NCI-H2081 (cell line): ENCODE measurements at places on chromosomes 3 and 15.

DNA sequence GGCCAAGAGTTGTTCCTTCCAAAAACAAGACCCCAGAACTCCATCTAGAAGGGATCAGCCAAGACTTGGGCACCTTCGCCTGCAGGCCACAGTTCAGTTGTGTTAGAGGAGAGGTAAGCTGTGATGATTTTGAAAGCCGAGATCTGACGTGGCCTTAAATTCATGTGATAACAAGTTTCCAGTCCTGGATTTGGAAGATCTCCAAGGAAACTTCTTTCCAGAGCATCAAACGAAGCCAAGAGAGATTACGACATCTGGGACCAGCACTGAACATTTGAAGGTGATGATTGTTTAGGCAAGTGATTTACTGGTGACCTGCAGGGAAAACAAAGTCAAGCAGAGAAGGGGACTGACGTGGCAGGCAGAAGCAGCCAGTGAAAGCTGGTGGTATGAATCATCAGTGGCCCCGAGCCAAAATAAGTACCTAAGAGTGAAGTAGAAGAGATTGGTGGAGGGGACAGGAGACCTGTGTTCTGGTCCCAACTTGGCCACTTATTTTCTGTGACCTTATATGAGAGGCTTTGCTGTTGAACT, 339.0 kb upstream of the PROK2 start:
- no peak for DNase-seq

DNA sequence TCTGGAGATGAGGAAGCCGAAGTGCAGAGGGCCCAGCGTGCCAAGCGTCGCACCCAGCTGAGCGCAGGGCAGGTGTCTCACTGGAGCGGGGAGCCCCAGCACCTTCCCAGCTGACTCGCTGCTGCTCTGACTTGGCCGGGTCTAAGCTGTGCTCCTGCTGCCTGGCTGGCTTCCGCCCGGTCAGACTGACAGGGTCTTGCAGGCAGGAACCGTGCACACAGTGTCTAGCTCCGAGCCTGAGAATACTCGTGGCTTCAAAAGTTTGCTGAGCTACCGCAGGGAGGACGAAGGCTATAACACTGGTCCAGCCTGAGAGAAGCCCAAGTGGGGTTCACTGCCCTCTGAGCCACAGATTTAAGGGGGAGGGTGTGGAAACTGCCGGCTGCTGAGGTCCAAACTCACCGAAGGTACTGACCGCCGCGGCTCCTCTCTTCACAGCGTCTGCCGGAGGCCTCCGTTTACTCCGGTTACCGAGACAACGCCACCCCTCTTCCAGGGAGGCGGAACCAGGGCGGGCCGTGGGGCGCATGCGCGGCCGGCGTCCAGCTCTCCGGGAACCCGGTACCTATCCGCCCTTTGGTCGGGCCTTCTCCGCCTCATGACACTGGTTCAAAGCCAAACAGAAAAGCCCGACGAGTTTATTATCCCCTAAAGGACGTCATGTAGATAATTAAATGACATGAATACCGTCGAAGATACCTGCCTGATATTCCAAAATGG, at the start of gene CFAP44:
TSS of gene CFAP44 (minus strand) at position 443 of the 720 bp plus-strand sequence. CDS start 7,829 bp downstream, outside the sequence.
- DNase-seq, result no peak

GRCh38 chr3:167776066-167776685, 40.7 kb downstream of the SERPINI1 start:
- peak; percentile 15 for DNase-seq

- DNase-seq, result no peak
Observed at GRCh38 chr3:71152039-71152891, 431.3 kb downstream of the FOXP1 start.

- no peak for DNase-seq
Observed at GRCh38 chr15:63729115-63729884, 104.4 kb downstream of the HERC1 start.

GRCh38 chr15:70036585-70037291, 61.0 kb downstream of the TLE3 start:
- no peak for DNase-seq

DNA sequence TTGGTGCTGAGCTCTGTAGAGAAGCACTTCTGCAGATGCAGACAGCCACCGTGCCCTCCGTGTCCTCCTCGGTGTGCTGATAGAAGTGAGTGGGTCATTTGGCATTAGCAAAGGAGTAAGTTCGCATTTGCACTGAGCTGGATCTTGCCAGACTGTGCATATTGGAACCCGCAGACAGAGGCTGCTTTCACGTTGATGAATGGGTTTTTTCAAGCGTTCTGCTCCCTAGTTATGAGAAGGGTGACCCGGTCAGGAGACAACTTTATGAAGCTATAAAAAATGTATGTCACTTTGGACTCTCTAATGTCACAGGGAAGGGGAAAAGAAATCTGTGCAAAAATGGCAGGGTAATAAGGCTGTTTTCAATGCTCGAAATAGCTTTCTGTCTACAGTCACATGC, 739.4 kb downstream of the MCTP2 start:
- no peak for DNase-seq

GRCh38 chr15:20351448-20351971, 190.1 kb downstream of the GOLGA6L6 start:
- no peak for DNase-seq

DNA sequence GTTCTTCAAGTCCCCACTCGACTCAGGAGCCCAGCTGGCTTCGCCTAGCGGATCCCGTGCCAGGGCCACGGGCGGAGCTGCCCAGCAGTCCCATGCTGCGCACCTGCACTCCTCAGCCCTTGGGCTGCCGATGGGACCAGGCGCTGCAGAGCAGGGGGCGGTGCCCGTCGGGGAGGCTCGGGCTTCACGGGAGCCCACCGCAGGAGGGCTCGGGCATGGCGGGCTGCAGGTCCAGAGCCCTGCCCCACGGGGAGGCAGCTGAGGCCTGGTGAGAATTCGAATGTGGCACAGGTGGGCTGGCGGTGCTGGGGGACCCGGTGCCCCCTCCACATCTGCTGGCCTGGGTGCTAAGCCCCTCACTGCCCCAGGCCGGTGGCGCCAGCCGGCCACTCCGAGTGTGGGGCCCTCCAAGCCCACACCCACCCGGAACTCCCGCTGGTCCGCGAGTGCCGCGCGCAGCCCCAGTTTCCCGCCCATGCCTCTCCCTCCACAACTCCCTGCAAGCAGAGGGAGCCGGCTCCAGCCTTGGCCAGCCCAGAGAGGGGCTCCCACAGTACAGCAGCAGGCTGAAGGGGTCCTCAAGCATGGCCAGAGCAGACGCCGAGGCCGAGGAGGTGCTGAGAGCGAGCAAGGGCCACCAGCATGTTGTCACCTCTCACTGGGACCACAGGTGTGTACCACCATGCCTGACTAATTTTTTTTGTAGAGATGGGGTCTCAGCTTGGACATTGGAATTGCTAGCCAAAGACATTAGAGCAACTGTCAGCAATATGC, 17.0 kb downstream of the RAB7A start:
- no peak for DNase-seq

DNA sequence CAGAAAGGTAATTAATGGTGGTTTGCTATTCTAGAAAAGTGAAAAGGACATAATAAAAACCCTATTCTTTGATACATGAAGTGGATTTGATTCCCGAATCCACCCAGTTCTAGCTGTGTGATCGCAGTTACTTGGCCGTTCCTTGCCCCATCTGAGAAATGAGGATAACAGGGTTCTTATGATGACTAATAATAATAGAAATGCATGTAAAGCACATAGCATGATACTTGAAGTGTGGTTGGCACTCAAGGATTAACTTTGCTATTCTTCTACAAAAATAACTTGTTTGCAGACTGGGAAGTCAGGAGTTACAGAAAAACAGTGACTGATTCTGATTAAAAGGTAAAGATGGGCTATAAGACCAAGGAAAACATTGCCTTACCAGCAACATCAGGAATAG, 26.8 kb downstream of the PARL start:
- DNase-seq, result no peak

GRCh38 chr3:69998759-69999139, 784 bp upstream of the SAMMSON start:
- DNase-seq, result no peak

GRCh38 chr15:100818927-100819326, 60.7 kb upstream of the ALDH1A3 start:
- DNase-seq, result no peak

GRCh38 chr3:22836131-22836530, 367.0 kb upstream of the UBE2E2 start:
- DNase-seq, result no peak

DNA sequence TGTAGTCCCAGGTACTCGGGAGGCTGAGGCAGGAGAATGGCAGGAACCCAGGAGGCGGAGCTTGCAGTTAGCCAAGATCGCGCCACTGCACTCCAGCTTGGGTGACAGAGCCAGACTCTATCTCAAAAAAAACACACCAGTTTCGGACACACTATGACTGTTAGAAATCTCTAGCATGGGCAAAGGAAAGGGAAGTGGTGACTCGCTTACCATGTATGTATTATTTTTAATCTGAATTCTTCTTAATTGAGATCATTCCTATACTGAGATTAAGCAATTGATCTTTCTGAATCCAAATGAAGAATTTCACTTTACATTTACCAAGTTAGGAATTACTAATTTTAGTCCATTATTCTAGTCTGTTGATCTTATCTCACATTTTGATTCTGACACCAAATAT, 459.2 kb upstream of the ALCAM start:
- no peak for DNase-seq

- no peak for DNase-seq
Observed at GRCh38 chr3:49803465-49804140, 542 bp downstream of the INKA1 start.

GRCh38 chr15:98321896-98322295, 326.4 kb upstream of the IGF1R start:
- peak; percentile 5 for DNase-seq

GRCh38 chr15:65069179-65069578, 1.4 kb upstream of the RASL12 start:
- DNase-seq, result no peak

- DNase-seq, result no peak
Observed at GRCh38 chr3:56823421-56823926, 21.7 kb upstream of the ARHGEF3 start.

- no peak for DNase-seq
Observed at GRCh38 chr15:51022206-51022605, 72.5 kb downstream of the TNFAIP8L3 start.

DNA sequence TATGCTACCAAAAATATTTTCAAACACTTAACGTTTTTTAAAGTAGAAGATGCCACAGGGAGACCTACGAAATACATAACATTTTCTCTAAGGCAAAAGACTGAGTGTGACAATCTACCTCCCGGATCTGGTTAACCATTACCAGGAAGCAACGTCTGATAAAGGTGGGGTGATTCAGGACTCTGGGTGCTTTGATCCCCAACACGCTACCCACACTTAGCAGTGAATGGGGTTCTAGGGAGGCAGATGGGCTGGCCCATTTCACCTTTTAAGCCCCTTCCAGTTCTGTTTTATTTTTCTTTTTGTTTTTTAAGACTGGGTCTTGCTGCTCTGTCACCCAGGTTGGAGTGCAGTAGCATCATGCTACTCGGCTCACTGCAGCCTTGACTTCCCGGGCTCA, 39.5 kb downstream of the EIF4E3 start:
- no peak for DNase-seq

DNA sequence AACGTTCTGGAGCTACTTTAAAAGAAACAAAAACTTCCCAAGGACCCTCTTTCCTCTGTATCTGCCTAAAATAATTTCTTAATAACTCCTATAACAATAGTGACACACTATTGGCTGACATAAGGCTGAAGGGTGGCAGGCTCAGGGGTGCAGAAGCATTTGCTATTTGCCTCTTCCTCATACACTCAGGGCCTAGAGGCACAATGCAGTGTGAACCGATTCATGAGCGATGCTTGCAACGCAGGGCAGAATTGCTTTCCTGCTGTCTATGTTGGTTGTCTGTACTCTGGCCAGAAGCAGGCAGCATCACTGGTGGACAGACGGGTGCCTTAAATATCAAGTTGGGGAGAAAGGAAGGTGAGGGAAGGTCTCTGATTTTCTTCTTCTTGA, 157.4 kb downstream of the AGBL1 start:
- no peak for DNase-seq

DNA sequence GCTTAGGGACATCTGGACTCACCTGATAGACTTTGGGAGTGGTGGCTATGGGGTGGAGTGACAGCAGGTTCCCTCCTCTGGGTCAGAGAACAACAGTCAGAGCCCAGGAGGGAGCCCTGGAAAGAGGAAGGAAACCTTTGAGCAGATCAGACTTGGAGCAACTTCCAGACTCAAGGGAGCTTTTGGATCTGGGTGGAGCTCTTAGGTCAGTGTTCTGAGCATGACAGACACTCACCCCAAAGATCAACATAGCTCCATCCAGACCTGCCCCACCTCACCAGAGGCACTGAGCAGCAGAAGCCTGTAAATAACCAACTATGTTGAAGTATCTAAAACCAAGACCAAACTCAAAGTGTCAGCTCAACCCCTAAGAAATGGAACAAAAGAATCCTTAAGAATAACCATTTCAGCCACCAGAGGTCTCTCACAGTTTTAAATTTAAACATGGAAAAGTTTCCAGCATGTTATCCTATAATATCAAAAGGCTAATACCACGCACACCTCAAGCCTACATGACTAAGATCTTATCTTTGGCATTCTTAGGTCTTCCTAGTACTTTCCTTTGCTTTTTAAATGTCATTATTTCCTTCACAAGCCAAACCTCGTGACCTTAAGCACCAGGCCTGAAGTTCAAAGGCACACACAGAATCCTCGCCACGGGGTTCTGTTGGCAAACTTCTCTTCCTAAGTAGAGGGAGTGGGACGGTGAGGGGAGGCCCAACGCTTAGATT, 56.4 kb downstream of the UMPS start:
- DNase-seq, result no peak

DNA sequence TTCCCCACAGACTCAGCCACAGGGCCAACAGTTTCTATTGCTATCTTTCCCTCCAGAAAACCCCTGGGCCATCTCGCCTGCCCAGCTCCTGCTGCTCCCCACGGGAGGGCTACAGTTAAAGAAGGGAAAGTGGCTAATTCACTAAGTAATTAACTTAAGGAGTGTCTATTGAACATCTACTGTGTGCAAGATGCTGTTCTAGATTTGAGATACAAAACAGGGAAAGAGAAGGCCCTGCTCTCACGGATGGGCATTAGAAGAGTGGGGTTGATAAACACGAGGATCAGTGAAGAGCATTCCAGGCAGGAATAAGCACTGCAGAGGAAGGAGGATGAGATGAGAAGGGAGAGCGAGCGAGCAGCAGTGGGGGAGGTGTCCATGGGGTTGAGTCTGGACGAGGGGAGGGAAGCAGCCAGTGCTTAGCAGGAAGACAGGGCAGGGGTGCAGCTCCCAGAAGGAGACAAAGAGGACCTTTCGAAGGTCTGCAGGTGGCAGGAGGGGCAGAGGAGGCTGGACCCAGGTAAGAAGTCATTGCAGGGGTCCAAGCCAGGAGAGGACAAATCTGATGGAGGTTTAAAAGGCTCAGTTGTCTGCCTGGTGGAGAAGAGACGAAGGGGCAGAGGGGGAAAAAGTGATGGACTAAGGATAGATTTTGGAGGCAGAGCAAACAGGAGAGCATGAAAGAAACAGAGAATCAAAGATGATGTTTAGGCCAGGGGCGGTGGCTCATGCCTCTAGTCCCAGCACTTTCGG, 64.7 kb downstream of the KLF15 start:
- DNase-seq, result no peak

DNA sequence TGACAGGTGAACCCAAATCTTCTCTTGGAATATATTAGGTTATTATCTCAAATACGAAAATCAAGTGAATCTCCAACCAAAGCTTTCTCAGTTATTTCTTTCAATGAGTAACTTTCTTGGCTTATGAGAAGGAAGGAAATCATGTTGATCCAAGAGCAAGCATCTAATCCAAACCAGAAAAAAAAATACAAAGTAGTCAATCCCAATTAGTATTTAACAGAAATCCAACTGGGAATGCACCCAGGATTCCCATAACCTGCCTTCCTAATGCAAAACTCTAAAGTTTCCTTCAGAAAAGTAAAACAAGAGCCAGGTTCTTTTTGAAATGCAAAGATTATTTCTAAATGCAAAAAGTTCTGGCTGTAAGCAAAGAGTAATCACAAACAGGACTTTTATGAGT, 289.3 kb downstream of the SHOX2 start:
- no peak for DNase-seq
